ENCODE measurements at places on chromosomes 1 and 21.
A peak's percentile ranks its signal among the peaks of the same experiment; 100 is the strongest.

GRCh38 chr1:186511761-186512637, 51.1 kb upstream of the PDC start:
- no peak for DNase-seq

DNA sequence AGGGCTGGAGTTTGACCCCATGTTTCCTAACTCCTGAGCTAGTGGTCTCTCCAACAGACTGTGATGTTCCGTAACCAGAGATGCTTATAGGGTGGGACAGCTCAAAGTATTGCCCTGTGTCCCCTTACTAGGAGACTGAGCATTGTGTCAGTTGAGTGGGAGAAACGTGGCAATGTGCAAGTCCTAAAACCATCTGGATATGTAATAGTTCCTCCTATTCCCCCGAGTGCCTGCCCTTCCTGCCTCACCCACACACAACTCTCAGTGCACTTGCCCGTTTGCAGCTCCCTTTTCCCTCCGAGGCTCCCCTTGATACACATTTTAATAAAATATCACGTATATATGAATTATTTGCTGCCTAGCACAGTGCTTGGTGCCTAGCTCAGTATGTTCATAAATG, 3.4 kb downstream of the PIGV start:
- no peak for DNase-seq

GRCh38 chr1:244735404-244735803, 82.5 kb downstream of the DESI2 start:
- DNase-seq, result no peak

- peak; percentile 53 for DNase-seq
Measured at GRCh38 chr1:206766251-206766856, 4.2 kb upstream of the IL19 start.

GRCh38 chr1:218851586-218851985, 322.1 kb upstream of the LYPLAL1 start:
- DNase-seq, result no peak

GRCh38 chr1:218742467-218743262, 397.5 kb downstream of the TGFB2 start:
- no peak for DNase-seq
